ENCODE measurements at places on chromosomes 12 and 14. TPM values are rescaled to one million over a fixed set of nuclear protein-coding genes. Genes with fewer than 3 reads are reported as not detected.

- no peak for DNase-seq
These were observed 6.6 kb upstream of the REP15 start for GRCh38 chr12:27689558-27690180.

DNA sequence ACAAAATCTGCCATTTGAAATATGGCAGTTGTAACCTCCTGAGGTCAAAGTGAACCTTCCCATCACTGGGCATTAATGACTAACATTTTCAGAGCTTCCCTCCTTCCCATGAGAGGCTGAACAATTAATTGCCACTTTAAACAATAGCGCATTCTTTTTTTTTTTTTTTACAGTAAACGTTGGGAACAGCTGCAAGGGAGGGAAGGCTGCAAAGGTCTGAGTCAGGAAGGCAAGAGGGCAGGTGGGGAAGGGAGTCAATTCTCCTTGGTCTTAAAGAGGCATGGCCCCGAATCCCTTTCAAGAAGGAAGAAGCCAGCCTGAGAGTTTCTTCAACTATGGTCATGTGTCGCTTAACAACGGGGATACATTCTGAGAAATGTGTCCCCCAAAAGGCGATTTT, 41.0 kb upstream of the PLEKHG3 start:
- DNase-seq: no peak

DNA sequence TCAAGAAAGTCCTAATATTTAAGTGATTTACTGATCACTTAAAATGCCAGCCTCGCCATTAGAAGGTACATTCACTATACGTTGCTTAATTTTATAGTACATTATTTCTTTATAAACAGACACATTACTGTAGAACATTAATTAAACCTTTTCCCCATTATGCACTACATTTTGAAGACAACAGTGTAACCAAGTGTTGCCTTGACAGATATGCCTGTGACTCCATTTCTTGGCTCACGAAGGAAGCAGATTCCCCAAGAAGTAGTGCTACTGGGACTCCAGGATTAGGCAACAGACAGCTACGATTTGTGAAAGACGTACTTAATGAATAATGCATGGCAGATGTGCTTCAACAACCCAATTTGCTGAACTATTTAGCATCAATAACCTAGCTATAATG, 394.8 kb downstream of the RPS29 start:
- no peak for DNase-seq

DNA sequence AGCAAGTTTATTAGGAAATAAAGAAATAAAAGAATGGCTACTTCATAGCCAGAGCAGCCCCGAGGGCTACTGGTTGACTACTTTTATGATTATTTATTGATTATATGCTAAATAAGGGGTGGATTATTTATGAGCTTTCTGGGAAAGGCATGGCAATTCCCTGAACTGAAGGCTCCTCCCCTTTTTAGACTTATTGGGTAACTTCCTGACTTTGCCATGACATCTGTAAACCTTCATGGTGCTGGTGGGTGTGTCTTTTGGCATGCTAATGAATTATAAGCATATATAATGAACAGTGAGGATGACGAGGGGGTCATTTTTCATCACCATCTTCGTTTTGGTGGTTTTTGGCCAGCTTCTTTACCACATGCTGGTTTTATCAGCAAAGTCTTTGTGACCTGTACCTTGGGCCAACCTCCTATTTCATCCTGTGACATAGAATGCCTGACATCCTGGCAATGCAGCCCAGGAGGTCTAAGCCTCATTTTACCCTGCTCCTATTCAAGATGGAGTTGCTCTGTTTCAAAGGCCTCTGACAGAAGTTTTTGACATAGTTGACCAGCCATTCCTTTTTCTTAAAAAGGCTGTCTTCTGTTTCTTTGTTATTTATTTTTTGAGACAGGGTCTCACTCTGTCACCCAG, 11.1 kb upstream of the PTGES3 start:
- DNase-seq: no peak

The AQP2 gene
- total RNA-seq: not detected

GRCh38 chr14:92253381-92253894, 69.5 kb upstream of the SLC24A4 start:
- DNase-seq: no peak

- DNase-seq: peak; percentile 61
These were observed 4.5 kb downstream of the DHH start for GRCh38 chr12:49089821-49090773.

- DNase-seq: no peak
These were observed 98.0 kb downstream of the MYRFL start for GRCh38 chr12:69922999-69923398.

DNA sequence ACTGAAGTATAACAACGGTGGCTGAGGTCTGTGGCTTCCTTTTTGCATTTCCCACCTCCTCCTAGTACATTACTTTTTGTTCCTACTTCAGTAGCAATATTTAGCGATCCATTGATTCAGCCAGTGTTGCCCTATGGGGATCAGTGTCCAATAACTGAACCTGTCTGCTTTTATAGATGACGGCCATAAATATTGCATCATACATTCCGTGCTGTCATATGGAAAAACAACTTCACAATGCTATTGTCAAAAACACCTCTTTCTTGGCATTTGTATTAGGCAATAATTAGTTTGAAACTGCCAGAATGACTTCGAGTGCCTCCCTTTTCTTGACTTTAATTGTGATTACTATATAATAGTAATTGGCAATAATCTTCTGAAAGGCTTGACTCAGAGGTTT, 149.5 kb downstream of the PRIMA1 start:
- DNase-seq: no peak

DNA sequence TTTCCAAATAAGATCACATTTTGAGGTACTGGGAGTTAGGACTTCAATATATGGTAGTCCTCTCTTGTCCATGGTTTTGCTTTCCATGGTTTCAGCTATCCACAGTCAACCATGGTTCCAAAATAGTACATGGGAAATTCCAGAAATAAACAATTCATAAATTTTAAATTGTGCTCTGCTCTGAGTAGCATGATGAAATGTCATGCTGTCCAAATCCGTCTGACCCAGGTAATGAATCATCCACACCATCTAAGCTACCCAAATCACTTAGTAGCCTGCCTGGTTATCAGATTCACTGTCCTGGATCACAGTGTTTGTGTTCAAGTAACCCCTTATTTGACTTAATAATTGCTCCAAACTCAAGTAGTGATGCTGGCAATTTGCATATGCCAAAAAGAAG, 197.9 kb downstream of the TMTC3 start:
- DNase-seq: no peak

DNA sequence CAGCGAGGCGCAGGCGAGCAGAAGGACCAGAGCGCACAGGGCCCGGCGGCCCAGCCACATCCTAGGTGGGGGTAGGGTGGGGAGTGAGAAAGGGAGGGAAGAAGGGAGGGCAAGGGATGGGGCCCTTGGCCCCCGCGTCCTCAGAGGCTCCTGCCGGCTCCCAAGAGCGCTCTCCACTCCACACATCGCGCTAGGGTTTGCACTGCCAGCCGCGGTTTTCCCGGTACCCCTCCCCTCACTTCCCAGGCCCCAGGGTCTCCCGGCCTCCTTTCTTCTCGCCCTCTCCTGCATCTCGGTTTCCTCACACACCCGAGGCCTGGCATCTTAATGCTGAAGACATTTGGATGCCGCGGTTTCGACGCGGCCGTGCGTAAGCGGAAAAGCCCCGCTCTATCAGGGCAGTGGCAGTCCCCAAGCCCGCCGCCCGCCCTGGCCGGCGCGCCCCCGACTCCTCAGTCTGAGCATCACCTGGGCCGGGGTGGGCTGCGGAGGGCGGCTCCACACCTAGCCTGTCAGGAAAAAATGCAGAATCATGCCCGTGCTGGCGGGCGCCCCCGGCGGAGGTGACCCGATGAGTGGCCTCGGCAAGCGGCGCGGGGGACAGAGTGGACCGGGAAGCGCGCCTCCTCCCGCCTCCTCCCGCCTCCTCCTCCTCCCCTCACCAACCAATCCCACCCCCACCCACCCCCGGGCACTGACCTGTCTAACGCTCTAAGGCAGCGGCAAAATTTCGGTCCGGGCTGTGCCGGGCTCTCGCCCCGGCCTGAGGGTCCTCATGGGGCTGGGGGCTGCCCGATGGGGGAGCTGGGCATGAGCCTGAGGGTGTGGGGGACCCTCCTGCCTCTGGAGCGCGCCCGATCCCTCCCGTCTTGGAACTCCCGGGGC, 686 bp downstream of the B4GALNT1 start:
- DNase-seq: peak; percentile 72

DNA sequence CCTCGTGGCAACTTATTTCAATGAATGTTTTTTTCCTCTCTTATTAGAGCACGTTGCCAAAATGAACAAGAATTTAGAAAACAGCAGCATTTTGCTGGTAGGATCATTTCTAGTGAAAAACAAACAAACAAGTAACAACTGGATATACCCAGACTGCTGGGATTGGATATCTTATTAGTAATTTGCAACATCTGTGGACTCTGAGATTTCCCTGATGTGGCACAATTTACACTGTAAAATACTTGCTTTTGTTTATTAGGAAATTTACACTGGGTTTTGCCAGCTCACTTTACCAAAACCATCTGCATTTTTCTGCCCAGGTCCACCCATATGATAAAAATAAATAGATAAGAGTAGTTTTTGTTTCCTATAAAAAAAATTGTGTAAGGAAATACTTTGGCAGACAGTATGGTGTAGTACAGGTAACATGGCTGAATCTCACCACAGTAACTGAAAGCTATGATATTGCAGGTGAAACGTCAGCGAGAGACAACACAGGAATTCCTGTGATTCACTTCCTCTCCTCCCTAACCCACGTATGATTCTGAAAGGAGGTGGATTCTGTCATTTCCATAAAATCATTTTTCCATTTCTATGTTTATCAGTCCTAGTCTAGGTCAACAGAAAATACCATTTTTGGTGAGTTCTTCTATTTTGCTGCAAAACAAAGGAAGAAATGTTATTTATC, 176.2 kb upstream of the NOVA1 start:
- no peak for DNase-seq

DNA sequence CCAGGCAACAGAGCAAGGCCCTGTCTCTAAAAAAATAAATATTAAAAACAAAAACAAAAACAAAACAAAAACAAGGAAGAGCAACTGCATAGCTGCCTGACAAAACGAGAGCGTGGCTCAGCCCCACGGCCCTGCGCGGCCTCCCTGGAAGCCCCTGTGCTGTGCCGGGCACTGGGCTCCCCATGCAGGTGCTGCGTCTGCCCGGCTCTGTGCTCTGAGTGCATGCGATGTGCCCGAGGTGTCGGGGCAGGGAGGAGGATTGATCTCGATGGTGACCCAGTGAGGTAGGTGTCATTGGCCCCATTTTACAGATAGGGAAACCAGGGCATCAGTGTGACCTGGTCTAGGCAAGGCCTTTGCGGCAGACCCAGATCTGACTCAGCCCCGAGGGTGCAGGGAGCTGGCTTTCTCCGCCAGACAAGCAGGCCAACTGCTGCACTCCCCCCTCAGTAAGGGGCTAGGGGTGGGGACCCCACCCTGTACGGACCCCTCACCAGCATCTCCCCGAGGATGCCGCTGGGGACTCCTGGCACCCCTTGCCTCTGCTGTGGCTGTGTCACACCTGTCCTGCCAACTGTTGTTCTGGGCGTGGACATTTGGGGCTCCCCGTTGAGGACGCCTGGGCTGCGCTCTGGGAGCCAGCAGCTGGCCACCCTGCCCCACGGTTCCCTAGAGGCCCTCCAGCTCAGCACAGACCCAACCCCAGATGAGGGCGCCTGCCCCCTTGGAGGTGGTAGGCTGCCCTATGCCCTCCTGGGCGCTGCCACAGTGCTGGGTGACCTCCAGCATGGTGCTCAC, 15.3 kb downstream of the GPR132 start:
- no peak for DNase-seq

- no peak for DNase-seq
These were observed 76.7 kb upstream of the RFLNA start for GRCh38 chr12:124218243-124218560.

GRCh38 chr14:26113911-26114640, 483.8 kb downstream of the NOVA1 start:
- DNase-seq: no peak

The KHNYN gene
- total RNA-seq: 28.9 TPM

DNA sequence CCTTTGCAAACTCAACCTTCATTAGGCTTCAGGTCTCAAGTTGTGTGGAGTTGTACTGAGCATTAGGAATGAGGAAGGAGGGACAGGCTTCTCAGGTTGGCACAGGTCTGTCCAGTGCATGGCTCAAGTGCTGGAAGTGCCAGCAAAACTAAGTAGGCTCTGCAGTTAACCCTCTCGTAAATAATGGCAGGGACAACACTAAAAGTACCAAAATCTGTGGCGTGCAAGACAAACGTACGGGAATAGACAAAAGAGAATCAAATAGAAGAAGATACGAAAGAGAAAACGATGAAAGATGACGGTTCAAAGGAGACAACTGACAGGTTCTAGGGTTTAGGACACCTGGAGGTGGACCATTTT, 612 bp downstream of the TRAPPC6B start:
- DNase-seq: no peak

DNA sequence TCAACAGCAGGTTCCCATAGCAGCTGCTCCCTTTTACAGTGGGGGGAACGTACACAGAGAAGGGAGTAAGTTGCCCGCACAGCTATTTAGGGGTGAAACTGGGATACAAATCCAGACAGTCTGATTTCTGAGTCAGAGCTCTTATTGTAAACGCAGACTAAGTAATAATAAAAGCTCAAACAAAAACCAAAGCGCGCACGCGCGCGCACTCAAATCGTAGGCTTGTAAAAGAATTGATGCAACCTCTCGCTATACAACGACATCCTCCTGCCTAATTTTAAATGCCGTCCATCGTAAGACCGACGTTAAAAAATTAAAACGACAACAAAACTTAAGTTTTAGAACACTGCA, 747 bp upstream of the DACT1 start:
- peak; percentile 22 for DNase-seq

The EFS gene
- 90.4 TPM for total RNA-seq

The RNASE7 gene
- not detected for total RNA-seq

- no peak for DNase-seq
These were observed 45.2 kb upstream of the MYL2 start for GRCh38 chr12:110965574-110965973.
